Right lobe of liver (tissue), 6 donors: ENCODE measurements at places on chromosomes 12 and 14. TPM values are rescaled to one million over a fixed set of nuclear protein-coding genes. Genes with fewer than 3 reads are reported as not detected.

The KITLG gene
- 1.5 TPM for total RNA-seq

The PRB2 gene
- total RNA-seq = not detected

The CLEC6A gene
- total RNA-seq = not detected

The ACOT4 gene
- total RNA-seq = 14.4 TPM

The STAC3 gene
- total RNA-seq = 1.1 TPM
